ENCODE measurements at places on chromosomes 7 and 10.

DNA sequence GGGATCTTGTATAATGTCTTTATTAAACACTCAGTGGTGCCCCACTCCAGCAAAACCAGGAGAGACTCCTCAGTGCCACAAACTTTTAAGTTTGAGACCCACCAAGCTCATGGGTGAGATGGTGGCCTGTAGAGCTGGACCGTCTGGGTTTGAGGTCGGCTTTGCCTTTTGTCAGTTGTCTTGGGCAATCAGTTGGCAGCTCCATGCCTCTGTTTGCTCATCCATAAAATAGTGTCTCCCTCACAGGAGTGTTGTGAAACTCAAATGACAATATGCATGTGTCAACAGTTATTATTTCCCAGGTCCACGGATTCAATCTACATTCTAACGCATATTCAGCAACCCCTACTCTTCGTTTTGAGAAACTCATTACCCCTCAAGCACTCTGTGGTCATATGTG, 367.8 kb upstream of the C7orf33 start:
- no peak for DNase-seq

- no peak for DNase-seq
Measured at GRCh38 chr7:13028825-13029099, 341.3 kb downstream of the ARL4A start.

DNA sequence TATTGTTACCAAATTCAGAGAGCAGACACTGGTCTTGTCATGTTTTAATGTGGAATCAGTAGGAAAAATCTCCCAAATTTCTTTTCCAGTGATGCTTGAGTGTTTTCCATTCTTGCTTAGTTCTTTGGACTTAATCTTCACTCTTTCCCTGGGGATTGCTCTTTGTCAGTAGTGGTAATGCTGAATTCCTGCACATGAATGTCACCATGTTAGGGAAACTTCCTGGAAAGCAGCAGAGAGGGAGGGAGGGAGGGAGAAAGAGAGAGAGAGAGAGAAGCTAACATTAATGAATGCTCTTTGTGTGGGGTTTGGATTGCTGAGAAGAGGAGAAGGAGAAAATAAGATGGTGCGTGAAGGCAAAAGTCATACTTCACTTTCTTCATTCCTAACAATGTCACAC, 295.3 kb upstream of the COBL start:
- no peak for DNase-seq

GRCh38 chr10:32946108-32946507, 11.9 kb downstream of the ITGB1 start:
- DNase-seq = no peak

DNA sequence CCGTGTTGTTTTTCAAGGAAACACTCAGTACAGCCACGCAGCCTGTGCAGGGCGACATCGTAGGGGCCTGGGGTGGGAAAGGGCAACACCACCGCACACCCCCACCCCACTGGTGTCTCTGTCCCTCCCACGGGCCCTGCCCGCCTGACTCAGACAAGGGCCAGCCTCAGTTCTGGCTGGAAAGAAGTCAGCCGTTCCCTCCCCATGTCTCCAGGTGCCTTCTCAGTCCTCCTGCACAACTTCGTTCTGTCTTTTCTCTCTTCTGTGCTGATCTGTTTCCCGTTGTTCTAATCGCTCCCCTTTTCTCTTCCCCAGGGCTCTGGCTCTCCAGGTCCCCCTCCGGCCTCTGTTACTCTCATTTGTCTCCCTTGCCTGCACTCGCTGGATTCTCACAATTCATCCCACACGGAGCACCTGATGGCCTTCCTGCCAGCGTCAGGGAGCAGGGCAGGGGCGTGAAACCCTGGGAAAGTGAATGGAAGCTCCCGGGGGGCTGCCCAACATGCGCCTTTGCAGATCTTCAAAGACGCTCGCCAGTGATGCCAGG, 97.7 kb downstream of the WDR37 start:
- DNase-seq = no peak
